Astrocyte of the hippocampus (primary cell): ENCODE measurements at places on chromosomes 4 and X.

- DNase-seq, result no peak
These were observed 82.3 kb downstream of the FREM3 start for GRCh38 chr4:143617994-143618679.

GRCh38 chr4:39975488-39976089, 2.1 kb downstream of the PDS5A start:
- no peak for DNase-seq

DNA sequence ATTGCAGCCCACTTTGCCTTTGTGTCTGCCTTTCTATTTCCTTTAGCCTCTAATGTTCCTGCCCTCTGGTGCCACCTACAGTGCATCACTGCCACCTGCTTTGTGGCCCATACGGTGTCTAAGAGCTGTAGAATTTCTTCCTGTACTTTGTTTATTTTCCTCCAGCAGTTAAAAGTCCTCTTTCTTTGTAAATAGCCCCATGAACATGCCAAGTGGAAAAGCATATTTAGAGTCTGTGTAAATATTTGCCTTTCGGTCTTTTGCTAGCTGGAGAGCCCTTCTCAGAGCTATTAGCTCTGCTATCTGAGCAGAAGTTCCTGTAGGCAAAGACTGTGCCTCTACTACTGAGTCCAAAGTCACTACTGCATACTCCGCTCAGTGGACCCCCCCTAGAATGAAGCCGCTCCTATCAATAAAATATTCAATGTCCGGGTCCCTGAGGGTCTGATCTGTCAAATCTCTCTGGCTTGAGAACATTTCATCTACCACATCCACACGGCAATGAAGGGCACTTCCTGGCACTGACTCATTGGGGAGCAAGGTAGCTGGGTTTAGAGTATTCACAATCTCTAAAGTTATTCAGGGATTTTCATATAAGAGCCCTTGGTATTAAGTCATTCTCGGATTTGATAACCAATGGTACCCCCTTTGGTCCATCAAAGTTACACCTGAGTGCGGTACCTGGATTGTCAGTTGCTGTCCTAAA, 36.3 kb downstream of the SULT1E1 start:
- peak; percentile 7 for DNase-seq

DNA sequence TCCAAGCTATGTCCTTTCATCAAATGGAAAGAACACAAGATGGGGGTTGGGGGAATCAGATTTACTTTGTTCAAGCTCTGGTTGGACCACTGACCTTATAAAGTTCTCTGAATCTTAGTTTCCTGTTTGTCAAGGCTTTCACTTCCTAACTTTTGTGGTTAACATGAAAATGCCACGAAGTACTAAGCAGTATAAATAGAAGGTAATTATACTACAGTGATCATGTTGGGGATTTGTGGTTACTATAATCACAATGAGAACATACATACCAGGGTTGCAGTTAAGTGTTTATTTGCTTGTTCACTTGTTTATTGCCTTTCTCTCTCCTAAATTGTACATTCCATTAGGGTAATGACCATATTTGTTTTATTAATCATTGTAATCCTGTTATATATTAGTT, 53.2 kb downstream of the SPRY1 start:
- peak; percentile 68 for DNase-seq

DNA sequence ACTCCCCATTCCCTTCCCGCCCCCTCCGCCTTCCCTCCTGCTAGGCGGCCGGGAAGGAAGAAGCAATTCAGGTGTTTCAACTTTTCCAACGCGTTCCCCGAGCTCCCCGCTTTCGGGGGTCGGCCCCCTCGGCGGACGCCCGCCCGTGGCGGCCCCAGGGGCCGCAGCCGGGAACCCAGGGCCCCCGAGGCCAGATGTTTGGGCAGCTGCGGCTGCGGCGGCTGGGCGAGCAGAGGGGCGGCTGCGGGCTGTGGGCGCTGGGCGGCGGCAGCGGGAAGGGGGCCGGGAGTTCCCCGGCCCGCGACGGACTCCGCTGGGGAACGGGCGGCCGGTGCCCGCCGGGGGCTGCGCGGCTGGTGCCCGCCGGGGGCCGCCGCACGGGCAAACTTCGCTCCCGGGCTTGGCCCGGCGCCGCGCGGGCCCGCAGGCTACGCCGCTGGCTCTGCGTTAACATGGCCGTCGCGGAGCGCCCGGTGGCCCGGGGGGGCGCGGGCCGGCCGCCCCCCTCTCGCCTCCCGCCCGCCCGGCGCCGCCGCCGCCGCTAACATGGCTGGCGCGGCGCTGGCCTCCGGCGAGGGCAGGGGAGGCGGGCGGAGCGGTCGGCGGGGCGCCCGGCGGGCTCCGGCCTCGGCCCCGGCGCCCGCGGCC, 510 bp downstream of the HMGB3 start:
- peak; percentile 43 for DNase-seq

DNA sequence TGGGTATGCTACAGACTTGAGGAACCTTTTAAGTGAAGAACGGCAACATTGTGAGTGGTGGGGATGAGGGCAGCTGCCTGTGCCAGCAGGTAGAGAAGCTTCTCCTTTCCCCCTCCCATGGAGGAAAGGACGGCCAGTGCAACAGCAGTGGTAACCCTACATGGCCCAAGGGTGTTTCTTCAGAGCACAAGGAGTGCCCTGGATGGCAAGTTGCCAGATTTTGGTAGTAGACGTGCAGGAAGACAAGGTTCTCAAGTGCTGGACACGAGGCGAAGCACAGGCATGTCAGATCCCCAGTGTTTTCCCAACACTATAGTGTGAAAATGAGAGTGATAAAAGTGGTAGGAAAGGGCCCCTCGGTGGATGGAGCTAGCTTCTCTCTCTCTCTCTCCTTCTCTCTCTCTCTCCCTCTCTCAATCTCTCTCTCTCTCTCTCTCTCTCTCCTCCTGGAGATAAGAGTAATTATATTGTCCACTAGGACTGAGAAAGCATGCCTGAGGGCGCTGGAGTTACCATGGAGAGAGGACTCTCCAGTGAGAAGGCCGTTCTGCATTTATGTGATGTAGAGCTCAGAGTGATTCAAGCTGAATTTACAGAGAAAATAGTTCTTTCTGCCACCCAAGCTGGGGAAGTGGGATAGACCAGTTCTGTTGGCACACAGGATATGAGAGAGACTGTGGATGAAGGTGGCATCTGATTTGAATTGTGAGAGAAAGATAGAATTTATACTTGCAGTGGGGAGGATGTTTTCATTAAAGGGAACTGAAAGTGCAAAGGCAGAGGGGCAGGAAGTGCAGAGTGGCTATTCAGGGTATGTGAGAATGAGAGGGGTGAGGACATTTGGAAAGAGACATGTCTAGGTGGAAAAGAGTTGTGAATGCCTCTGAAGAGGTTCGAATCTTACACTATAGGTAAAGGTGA, 25.7 kb upstream of the TRPC3 start:
- peak; percentile 4 for DNase-seq

- DNase-seq, result peak; percentile 29
These were observed 353.3 kb downstream of the ARHGAP24 start for GRCh38 chr4:85828027-85828890.
